DMS79 (cell line): ENCODE measurements at places on chromosomes 13 and 19.

- DNase-seq, result no peak
These were observed 73.0 kb downstream of the DHRS12 start for GRCh38 chr13:51730927-51731326.

DNA sequence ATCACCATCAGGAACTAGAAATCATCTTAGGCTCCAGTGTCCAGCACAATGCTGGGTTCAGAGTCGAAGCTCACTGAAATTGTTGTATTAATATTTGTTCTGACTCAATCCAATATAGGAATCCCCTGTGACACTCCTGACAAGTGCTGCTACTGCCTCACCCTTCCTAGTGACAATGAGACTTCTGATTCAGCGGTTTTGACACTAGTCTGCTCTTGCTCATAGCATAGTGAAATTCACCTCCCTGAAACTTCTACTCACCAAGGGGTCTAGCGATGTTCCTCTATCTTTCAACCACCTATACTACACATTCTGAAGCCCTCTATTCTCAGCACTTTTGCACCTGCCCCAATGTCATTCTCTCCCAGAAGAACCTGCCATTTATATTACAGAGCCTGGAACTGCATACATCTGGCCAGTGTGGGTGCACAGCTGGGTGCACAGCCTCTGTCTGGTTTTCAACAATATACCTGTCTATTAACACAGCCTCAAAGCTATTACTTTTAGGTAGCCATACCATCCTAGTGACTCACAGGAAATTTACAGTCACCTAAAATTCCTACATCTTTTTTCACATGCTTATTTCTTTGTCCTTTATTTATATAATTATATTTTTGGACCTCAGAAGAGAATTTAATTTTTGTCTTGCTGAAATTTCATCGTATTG lies 88.3 kb downstream of the DOCK9 start:
- DNase-seq, result no peak

- DNase-seq, result no peak
These were observed 6.8 kb upstream of the GTF2F2 start for GRCh38 chr13:45113233-45114224.

DNA sequence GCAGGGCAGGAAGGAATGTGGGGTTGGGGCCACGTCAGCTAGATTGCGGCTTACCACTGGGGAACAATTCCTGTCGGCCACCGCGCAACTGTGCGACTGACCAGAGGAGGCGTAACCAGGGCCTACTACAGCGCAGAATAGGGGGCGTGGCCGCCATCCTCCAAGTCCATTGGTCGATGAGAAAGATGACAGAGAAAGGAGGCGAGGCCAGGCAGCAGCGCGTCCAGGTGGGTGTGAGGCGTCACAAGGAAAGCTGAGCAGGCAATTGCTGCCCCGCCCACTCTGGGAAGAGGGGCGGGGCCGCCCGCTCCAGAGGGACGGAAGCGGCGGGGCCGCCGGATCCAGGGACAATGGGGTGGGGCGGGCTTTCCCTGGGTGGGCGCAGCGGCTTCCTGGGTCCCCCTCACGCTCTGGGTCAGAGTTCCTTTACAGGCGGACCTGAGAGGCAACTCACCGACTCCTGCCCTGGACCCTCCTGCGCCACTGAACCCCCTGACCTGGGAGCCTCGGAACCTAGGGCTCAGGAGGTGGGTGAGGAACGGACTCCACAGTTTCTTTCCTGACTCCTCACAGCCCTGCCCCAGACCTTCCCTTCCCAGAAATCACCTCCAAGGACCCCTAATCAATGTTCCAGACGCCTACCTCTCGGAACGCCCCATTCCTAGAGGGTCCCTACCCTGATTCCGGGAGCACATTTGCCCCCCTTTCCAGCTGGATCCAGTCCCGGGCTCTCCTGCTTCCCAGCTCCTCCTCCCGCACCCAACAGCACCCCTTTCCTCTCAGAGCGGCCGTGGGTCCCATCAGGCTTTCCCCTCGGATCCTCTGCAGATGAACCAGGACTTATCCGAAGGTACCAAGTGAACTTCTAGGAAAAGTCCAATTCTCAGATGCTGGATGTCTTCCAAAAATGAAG lies 101.5 kb upstream of the ZNF492 start:
- no peak for DNase-seq

DNA sequence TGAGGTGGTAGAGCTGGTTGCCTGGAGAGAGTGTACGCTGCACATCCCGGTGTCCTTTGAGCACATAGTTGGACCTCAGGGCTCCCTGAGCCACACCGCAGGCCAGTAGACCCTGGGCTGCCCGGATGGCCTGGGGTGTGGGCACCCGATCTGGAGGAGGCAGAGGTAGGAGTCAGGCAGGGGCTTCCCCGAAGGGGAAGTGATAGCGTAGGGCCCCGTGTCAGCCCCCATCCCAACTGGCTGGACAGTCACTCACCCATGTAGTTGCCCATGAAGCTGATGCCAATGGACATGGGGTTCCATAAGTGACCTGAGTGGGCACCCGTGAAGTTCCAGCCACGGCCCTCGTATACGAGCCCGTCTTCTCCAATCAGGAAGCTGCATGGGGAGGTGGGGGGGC lies 3.6 kb downstream of the PGLYRP1 start:
- DNase-seq, result no peak
